ENCODE measurements at places on chromosomes 2 and 18.

GRCh38 chr2:8506746-8507145 is 175.1 kb upstream of the ID2 start:
- no peak for DNase-seq

GRCh38 chr18:22975508-22975907 is 42.4 kb downstream of the RBBP8 start:
- DNase-seq, result no peak

- no peak for DNase-seq
Observed at GRCh38 chr18:32318581-32318980, 128.7 kb downstream of the MEP1B start.

- DNase-seq, result no peak
Observed at GRCh38 chr2:50752237-50752636, 279.7 kb downstream of the NRXN1 start.

DNA sequence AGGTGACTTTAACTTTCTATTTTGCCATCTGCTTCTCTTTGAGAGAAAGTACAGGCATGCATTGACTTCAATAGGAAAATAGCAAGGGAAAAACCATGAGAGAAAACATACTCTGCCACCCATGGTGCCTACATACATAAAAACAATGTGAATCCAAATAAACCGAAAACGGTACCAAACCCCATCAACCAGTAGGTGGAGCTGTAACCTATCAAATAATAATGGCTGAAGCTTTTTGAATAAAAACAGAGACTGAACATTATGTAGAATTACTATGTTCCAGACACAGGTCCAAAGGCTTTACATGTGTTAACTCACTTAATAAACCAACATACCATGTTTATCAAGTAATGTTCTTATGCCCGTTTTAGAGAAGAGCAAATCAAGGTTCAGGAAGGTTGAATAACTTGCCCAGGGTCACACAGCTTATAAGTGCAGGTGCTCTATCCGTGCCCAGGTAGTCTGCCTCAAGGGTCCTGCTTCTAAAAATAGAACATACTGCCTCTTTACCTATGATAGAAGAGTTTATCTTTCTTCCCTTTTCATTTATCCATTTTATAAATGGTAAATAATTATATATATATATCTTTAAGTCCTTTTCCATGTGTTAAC is 293.9 kb upstream of the SYT4 start:
- peak; percentile 34 for DNase-seq

- no peak for DNase-seq
Observed at GRCh38 chr2:236400046-236400574, 135.9 kb upstream of the ASB18 start.

DNA sequence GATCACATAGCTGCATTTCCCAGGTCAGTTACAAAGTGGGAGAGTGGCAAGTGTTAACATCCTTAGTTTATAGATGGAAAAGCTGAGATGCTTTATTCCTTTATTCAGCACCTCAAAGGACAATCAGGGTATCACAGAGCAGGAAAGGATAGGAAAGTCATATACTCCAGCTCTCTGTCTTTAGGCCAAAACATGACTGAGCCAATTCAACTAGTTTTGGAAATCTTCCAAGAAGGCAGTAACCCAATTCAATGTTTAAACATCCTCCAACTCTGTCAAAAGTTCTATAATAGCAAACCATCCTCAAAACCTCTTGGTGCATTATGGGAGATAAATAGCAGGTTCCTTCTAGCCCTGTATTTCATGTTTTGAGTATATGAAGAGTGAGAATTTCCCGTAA is 25.2 kb downstream of the CASP8 start:
- DNase-seq, result no peak

DNA sequence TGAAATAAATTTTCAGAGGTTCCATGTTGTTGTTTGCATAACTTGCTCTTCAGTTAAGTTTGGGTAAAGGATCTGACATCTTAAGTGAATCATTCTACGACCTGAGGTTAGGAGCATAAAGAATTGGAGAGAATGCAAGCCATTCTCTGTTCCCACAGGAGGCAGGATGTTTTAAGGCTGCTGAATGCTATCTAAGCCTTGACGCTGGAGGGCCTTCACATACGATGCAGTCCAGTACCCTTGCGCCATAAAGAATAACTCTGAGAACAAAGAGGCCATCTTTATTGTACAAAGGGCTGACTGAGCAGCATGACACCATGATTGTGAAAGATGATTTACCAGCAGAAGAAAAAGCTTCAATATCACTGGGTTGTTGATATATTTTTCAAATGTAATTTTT is 198.4 kb downstream of the NYAP2 start:
- DNase-seq, result no peak

- no peak for DNase-seq
Observed at GRCh38 chr2:187991389-187991788, 300.3 kb upstream of the GULP1 start.

DNA sequence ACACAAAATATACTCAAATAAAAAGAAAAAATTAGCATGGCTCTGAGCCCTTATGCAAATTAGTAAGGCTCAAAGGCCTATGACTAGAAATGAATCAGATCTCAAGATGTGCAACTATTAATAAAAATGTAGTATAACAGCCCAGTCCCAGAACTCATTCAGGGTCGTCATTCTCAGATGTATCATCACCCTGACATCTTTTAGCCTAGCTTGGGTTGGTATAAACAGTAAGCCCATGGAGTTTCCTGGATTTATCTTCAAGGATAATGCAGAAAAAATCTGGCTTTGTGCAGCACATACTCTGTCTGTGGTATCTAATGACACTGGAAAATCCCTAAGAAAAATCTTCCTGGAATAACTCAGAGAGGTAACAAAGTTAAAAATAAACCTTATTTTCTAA is 239.3 kb downstream of the ZNF385B start:
- no peak for DNase-seq

DNA sequence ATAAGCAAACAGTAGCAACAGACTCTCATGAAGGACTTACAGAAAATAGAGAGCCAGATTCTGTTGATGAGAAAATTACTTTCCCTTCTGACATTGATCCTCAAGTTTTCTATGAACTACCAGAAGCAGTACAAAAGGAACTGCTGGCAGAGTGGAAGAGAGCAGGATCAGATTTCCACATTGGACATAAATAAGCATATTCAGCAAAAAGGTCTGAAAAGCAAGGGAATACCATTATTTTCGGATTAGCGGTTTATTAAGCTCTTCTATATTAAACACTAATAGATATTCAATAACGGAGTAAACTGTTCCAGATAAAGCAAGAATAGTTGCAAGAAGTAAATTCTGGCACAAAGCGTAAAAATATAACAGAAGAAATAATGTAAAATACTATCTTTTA is 25.0 kb downstream of the POLI start:
- no peak for DNase-seq
